ENCODE measurements at places on chromosomes 3 and 15.

DNA sequence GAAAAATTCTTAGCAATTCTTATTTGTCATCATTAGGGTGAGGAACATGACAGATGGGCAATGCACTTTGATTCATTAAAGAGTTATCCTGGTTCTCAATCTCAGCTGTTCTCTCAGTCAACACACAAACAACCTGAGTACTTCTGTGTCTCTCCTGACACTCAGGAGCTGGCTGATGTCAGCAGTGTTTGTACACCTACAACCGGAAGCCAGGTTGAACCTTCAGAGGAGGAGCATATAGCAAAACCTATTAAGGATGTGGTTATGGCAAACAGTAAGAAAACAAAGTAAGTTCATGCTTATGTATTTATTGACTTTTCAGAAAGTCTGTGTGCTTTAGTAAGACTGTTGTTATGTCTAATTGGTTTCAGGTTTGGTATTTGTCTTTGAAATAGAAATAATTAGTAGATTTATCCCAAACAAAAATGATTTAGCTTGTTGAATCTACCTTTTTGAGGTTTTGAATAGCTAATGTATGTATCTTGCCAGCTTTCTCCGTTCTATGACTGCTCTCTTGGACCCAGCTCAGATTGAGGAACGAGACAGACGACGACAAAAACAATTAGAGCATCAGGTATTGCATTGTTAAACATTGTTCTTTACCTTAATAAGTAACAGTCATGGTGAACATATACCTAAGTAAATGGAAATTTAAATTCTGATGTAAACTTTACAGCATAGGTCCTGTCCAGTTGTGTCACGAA is 36.6 kb downstream of the CCDC66 start:
- DNase-seq, result peak; percentile 8

GRCh38 chr3:46576-46975 is 150.0 kb upstream of the CHL1 start:
- no peak for DNase-seq

GRCh38 chr15:34701536-34701935 is 53.3 kb downstream of the GJD2 start:
- DNase-seq, result no peak

GRCh38 chr3:153596401-153596800 is 434.4 kb downstream of the RAP2B start:
- no peak for DNase-seq

DNA sequence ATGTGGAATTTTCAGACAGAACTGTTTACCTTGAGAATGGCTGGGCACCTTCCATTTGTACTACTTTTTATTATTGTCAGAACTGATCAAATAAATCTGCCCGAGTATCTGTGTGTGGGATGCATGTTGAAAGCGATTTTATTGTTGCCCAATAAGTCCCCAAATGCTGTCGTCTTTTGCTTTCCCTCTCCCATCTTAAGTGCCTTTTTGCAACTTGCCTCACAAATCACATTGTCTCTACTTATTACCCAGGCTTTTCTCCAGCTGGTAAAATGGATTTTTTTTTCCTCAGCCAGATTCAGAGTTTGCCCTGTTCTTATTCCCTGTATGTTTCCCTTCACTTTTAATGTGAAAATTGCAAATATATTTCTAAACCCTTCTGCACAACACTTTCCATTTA is 163.1 kb downstream of the CNTN4 start:
- DNase-seq, result no peak

- DNase-seq, result no peak
These were observed 198.8 kb upstream of the CTNNB1 start for GRCh38 chr3:41000471-41000870.

GRCh38 chr15:33980159-33980558 is 11.9 kb downstream of the CHRM5 start:
- no peak for DNase-seq

DNA sequence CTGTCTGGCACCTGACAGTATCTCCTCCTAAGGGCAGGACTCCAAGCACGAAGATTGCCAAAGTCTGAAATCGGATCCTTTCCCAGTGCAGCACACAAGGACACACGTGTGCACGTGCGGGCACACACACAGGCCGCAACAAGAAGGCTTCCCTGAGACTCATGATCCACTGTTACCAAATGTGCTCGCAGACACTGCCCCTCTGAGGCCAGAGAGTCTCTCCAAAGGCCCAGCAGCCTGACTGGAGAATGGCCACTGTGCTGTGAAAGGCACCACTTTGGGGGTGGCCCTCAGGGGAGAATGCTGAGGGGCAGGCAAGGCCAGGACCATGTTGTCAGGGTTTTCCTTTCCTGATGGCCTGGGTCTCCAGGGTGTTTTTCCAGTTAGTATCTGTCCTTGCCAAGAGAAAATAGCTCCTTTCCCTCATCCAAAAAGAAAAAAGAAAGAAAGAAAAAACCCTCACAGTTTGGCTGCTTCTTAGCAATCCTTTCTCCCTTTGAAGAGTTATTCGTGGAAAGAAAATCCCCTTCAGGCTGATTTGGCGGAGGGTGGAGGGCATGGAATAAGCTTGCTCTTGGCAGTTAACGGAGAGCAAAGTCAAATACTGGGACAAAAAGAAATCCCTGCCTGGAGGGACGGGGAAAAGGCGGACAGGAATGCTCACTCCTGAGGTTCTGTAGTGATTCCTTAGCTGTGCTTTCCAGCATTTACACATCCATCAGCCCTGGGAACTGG is 112.2 kb upstream of the ETV5 start:
- no peak for DNase-seq

GRCh38 chr15:42908538-42908937 is 12.0 kb downstream of the TTBK2 start:
- no peak for DNase-seq

- no peak for DNase-seq
These were observed 26.4 kb downstream of the USP3 start for GRCh38 chr15:63530752-63531299.

DNA sequence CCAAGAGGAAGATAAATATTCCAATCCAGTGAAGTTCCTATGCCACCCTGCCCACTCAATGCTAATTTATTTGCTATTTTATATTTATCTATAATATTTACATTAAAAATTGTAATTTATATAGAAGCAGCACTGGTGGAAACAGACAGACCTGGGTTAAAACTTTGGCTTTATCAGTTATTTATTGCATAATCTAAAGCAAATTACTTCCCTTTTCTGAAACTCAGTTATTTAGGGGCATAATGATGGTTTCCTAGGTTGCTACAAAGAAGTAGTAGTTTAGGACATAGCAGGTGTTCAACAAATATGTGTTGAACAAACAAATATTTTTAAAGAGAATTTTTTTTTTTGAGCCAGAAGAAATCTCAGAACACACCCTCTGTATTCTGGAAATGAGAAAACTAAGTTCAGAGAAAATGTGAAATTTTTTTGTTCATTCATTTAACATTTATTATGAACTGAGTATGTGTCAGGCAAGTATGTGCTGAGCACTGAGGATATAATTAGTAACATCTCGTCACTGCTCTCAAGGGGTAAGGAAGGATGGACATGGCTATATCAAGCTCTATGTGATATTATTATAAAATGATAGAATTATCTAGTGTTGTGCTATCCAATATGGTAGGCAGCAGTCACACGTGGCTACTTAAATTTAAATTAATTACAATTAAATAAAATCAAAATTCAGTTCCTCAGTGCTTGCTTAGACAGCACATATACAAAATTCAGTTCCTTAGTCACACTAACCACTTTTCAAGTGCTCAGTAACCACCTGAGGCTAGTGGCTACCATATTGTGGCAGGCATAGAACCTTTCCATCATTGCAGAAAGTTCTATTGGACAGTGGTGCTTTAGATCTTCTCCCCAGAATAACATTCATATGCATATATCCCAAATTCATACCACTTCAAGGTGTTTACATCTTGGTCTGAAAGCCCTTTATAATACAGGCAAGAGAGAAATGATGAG is 7.0 kb upstream of the UBE2Q2 start:
- no peak for DNase-seq

DNA sequence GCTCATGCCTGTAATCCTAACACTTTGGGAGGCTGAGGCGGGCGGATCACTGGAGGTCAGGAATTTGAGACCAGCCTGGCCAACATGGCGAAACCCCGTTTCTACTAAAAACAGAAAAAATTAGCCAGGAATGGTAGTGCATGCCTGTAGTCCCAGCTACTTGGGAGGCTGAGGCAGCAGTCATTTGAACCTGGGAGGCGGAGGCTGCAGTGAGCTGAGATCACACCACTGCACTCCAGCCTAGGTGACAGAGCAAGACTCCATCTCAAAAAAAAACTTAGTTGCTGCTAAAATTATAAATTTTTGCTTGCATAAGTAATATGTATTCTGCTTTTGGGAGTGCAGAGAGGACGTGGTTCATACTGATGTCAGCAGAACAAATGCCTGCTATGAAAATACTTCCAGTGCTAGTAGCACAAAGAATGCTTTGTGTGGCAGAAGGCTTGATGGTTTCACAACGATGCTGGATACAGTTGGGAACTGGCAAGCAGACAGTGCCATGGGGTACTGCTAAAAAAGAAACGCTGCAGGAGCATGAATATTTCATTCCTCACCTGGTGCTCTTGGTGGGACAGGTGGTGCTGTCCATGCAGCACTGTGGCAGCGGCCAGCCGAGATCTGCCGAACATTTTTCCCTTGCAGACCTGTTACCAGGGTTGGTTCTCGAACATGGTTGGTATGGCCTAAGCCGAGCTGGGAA is 31.1 kb downstream of the FBXL22 start:
- DNase-seq, result no peak

GRCh38 chr15:92843814-92844213 is 56.3 kb upstream of the CHD2 start:
- DNase-seq, result no peak

GRCh38 chr3:183161552-183162336 is 790 bp downstream of the LAMP3 start:
- no peak for DNase-seq

GRCh38 chr15:71103102-71103676 is 12.1 kb upstream of the THSD4 start:
- DNase-seq, result no peak

- DNase-seq, result no peak
These were observed 493.3 kb upstream of the NAALADL2 start for GRCh38 chr3:174365796-174366195.

DNA sequence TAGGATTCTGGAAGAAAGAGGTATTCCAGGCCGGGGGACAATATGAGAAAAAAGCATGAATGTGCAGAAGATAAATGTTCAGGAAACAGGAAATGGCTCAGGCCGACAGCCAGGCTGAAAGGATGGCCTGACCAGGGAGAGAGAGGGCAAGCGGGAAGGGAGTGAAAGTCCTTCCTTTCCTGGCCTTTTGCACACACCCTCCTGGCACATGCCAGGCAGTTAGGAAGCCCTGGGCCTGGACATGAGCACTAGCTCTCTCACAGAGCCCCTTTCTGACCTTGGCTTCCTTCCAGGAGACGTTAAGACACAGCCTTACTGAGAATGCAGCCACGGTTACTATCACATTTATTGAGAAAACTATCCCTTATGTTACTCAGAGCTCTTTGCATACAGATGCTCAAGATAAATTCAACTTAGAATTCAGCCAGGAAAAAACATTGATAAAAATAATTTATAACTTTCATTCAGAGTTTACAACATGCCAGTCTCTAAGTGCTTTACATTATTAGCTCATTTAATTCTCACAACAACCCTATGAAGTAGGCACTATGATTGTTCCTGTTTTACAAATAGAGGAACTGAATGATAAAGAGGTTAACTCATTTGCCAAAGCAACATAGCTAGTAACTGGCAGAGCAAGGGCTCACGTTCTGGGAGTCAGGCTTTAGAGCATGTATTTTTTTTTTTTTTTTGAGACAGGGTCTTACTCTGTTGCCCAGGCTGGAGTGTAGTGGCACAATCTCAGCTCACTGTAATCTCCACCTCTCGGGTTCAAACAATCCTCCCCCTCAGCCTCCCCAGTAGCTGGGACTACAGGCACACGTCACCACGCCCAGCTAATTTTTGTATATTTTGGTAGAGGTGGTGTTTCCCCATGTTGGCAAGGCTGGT is 39.4 kb upstream of the SMAD3 start:
- DNase-seq, result no peak

- DNase-seq, result no peak
These were observed 3.5 kb downstream of the ISLR2 start for GRCh38 chr15:74133694-74134386.

- no peak for DNase-seq
These were observed 60.9 kb downstream of the ARNT2 start for GRCh38 chr15:80464951-80465625.

DNA sequence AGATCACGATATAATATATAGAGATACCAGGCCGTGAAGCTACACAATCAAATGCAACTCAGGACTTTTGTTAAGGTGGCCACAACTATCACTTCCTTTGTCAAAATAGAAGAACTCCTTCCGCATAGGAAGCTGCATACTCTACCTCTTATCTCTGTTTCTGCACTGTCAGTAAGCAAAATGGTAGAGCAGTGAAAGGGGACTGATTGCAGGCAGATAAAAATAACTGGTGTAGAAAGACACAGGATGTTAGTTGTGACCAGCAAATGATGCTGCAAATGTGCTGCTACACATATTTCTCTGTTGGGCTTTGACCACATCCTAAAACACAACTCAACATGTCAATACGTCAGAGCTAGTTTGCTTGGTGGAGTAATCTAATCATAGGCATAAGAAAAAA is 16.3 kb upstream of the TRAT1 start:
- DNase-seq, result no peak

GRCh38 chr3:39189959-39190269 is 2.5 kb downstream of the XIRP1 start:
- DNase-seq, result peak; percentile 27

DNA sequence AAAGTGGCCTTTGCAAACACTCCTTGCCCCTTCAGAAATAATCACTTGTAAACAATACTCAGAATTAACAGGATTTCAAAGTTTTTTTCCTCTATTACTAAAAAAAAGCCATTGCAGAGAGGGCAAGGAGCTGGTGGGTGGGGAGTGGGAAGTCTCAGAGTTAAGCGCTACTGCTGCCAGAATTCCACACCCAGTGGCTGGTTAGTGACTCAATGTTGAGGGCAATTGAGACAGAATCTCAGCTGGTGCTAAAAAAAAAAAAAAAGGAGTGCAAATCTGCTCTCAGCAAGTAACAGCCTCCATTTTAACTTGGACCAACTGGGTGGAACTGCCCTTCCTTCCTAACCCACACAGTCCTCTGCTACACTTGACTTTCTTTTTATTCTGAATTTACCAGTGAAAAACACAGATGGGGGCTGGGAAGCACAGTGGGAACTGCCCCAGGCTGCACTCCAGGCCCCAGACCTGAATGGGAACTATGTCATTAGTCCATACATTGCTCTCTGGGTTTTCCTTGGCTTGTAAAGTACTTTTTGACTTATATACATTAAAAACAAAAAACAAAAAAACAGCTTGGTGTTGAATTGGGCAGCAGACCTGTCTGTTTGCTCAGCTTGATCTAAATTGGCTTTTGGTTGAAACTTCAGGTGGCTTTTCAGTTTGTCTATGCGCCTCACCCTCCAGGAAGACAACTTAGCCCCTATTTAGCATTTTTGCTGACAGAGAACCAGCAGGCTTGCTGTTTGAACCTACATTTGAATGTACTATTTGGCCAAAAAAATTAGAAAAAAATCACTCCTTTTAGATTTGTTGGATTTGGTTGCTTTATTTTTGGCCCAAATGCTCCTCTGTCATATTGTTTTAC is 357.8 kb upstream of the TBL1XR1 start:
- no peak for DNase-seq

DNA sequence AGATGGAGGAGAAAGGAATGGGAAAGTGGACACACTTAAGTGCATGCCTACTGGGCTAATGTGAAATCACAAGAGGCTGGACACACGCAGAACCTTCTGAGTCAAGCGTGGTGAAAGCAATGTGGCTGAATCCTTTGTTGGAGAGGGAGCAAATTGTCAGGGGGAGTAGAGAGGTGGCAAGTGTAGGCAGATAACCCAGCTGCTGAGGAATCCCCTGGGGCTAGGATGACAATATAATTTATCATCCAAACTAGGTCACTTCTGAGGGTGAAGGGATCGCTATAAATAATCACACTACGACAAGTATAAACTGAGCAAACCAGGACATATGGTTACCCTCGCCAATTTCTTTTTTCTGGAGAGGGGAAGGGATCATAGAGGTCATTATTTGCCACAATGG is 28.7 kb downstream of the TAMM41 start:
- DNase-seq, result no peak
